ENCODE measurements at places on chromosomes 2 and 18. TPM values are rescaled to one million over a fixed set of nuclear protein-coding genes. Genes with fewer than 3 reads are reported as not detected.

Gene MAP2
- total RNA-seq: 43.9 TPM

Gene CPO
- total RNA-seq: 0.23 TPM

Gene BMP10
- total RNA-seq: not detected

Gene C1QL2
- not detected for total RNA-seq

- DNase-seq: no peak
These were observed 413.2 kb upstream of the LRATD1 start for GRCh38 chr2:14219306-14219705.

- no peak for DNase-seq
These were observed 15.3 kb downstream of the CAPN10 start for GRCh38 chr2:240601831-240602160.

GRCh38 chr2:155099784-155100183, 401.3 kb downstream of the KCNJ3 start:
- DNase-seq: no peak

GRCh38 chr2:160220026-160220425, 20.0 kb upstream of the ITGB6 start:
- no peak for DNase-seq

- no peak for DNase-seq
These were observed 23.4 kb downstream of the NEMP2 start for GRCh38 chr2:190511104-190511503.

DNA sequence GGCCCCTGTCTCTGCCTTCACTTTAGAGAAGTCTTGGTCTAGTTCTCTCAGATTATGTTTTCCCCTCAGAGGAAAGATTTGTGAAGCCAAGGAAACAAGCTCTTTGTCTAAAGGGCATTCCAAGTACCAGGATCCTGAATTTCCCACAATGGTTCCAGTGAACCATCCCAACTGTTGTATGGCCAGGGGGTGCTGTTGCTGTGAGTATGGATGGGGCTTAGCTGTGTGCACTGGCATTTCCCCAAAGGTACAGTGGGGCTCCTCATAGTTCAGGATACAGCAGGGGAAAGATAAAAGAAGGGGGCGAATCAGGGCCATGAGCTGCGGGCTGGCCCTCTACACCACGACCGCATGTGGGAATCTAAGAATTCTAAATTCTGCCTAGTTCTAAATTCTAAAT, 1154.0 kb upstream of the FANCL start:
- no peak for DNase-seq

GRCh38 chr18:25284861-25285550, 67.0 kb downstream of the ZNF521 start:
- no peak for DNase-seq

DNA sequence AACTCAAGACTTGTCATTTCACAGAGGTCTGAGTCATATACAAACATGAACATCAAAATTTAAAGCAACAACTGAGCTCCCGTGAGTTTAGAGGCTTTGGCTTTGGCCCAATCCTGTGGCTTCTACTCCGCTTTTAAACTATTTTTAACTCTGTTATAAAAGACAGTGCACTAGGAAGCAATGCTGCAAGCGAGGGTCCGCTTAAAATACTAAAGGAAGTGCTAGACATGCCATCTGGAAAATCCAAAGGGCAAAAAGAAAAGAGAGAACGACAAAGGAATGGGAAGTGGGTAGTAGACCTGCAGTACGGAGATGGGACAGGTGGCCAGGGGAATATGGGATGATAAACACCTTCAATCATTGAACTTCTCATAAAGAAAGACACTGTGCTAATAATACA, 37.4 kb upstream of the MYT1L start:
- no peak for DNase-seq

GRCh38 chr2:46351750-46352138, 54.5 kb downstream of the EPAS1 start:
- DNase-seq: peak; percentile 48
